ENCODE measurements at places on chromosomes 1 and 21. TPM values are rescaled to one million over a fixed set of nuclear protein-coding genes. Genes with fewer than 3 reads are reported as not detected.

Gene HPCA
- 0.45 TPM for total RNA-seq

Gene B3GALT6
- 17.6 TPM for total RNA-seq

Gene IGSF3
- 17.9 TPM for total RNA-seq

Gene TFF3
- total RNA-seq: not detected

Gene FMO5
- total RNA-seq: 0.39 TPM

Gene WNT2B
- 0.21 TPM for total RNA-seq

Gene RIPK4
- 21.2 TPM for total RNA-seq

Gene PRPF38B
- total RNA-seq: 21.0 TPM

Gene GNG4
- total RNA-seq: 15.7 TPM

Gene KCNA2
- total RNA-seq: 0.01 TPM

Gene TCEA3
- 0.38 TPM for total RNA-seq

Gene CYYR1
- not detected for total RNA-seq

Gene SPTA1
- not detected for total RNA-seq

Gene FALEC
- total RNA-seq: not detected

Gene KCNQ4
- total RNA-seq: 0.27 TPM

Gene CDCA8
- total RNA-seq: 53.1 TPM

Gene RNU1-1
- 30.4 TPM for total RNA-seq

Gene PLD5
- total RNA-seq: 2.0 TPM

Gene NES
- total RNA-seq: 1.1 TPM

Gene SPRR1A
- not detected for total RNA-seq

Gene EFCAB7
- total RNA-seq: 3.0 TPM

Gene IGFN1
- 0.74 TPM for total RNA-seq

Gene C1orf94
- total RNA-seq: not detected

Gene LCE3D
- total RNA-seq: 3.4 TPM

Gene CTPS1
- total RNA-seq: 80.1 TPM

Gene CLK2
- total RNA-seq: 25.4 TPM

Gene ELAPOR1
- total RNA-seq: 0.46 TPM

Gene AMY1C
- total RNA-seq: not detected

Gene OR13G1
- not detected for total RNA-seq

Gene LCE2C
- total RNA-seq: not detected

Gene GNAT2
- 0.09 TPM for total RNA-seq

Gene SYNC
- total RNA-seq: 14.0 TPM

Gene EPHA10
- 1.3 TPM for total RNA-seq
